ENCODE measurements at places on chromosomes 1 and 21.

GRCh38 chr1:17347769-17348592 is 24.0 kb upstream of the PADI6 start:
- DNase-seq, result no peak

DNA sequence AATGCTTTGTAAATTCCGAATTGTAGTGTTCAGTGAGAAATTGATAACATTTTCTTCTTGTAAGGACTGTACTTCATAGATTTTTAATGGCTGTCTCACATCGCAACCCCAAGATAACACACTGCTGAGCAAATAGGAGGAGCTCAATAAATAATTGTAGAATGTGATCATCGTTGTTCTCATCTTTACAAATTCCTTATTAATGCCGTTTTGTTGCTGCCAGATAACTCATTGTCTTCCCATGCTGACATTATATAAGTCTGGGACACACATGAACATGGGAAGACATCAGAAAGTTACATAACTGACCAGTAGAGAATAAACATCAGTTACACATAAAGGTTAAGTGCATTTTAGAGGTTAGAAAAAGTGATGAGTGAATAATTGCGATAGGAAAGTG is 46.4 kb upstream of the TSPAN2 start:
- no peak for DNase-seq

DNA sequence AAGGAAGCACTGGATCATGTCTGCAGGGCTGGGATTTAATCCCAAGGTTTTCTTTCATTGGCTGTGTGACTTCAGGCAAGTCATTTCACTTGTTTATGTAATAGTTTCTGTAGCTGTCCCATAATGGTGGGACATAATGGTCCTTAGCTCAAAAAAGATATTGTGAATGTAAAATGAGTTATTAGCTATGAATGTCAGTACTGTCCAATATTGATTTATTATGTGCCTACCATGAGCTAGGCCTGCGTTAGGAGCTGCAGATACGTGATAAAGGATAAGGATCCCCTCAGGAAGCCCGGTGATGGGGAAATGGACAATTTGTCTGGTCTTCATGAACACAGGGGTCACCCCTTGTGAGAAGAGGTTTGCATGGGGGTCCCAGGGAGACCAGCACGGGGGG is 95.8 kb downstream of the PLXNA2 start:
- DNase-seq, result no peak

GRCh38 chr1:67601539-67601938 is 83.5 kb upstream of the GADD45A start:
- DNase-seq, result no peak

DNA sequence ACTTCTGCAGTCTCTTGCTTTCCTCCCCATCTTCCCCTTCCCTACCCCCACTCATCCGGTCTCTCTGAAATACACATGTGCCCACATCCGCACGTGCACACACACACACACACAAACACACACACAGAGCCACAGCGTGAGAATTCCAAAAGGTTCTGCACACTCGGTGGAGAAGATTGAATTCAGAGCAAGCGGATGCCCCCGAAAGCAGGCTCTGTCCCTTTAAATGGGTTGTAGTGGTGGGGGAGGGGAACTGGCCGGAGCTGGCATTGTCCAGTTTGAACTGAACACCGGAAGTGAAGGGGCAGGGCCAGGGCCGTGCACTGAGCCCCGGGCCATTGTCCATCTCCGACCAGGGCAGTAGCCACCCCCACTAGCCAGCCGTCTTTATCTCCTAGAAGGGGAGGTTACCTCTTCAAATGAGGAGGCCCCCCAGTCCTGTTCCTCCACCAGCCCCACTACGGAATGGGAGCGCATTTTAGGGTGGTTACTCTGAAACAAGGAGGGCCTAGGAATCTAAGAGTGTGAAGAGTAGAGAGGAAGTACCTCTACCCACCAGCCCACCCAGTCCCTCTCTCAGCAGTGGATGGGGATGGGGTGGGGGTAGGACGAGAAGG is 1.3 kb upstream of the LIN28A start:
- no peak for DNase-seq

DNA sequence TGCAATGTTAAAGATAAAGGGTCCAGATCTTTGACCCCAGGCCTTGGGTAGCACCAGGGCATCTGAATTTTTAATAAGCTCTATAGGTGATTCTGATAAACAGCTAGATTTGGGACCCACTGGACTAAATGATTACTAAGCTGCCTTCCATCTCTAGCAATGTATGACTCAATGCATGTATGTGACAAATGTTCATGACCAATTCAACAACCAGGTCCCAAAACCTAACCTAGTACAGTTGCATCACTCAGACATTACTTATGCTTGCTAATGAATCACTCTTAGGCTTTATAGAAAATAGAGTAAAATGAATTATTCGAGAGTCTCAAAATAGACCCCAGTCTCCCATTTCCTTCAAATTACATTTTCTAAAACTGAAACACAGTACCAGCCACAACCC is 35.5 kb downstream of the RCAN1 start:
- DNase-seq, result no peak

DNA sequence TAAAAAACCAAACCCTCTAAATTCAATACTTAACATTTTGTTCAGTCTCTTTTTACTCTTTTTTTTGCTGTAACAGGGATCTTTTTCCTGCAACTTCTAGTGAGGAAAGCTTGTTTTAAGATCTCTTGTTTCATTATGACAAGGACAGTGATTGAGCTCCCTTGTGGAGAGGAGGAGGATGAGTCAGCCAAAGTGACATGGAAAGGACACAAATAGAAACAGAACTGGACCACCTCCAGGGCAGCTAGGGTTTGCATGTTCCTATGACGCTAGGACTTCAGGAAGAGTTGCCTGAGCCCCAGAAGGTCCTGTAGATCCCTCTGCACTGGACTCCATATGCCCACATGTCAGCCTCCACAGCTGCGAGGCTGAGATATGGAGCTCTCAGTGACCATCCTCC is 212.6 kb upstream of the FAM78B start:
- DNase-seq, result no peak

- no peak for DNase-seq
Observed at GRCh38 chr1:210299501-210299900, 29.2 kb upstream of the HHAT start.

- no peak for DNase-seq
Observed at GRCh38 chr1:42750041-42750440, 10.0 kb upstream of the CLDN19 start.

DNA sequence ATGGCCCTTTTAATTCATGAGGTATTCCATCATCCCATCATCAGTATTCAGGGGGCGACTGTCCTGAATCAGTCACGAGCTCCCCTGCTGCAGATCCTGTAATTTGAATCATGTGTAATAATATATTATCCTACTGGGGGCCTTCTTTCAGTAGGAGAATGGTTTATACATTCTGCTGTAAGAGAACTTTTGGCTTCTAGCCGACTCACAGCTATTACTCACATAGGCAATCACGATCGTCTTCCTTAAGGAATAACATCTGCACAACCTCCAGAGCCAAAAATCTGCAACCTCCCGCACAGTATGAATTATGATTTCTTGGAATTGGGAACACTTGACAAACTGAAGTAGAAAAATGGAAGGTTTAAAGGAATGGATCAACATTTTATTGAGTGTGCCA is 343.0 kb downstream of the USP25 start:
- peak; percentile 62 for DNase-seq

DNA sequence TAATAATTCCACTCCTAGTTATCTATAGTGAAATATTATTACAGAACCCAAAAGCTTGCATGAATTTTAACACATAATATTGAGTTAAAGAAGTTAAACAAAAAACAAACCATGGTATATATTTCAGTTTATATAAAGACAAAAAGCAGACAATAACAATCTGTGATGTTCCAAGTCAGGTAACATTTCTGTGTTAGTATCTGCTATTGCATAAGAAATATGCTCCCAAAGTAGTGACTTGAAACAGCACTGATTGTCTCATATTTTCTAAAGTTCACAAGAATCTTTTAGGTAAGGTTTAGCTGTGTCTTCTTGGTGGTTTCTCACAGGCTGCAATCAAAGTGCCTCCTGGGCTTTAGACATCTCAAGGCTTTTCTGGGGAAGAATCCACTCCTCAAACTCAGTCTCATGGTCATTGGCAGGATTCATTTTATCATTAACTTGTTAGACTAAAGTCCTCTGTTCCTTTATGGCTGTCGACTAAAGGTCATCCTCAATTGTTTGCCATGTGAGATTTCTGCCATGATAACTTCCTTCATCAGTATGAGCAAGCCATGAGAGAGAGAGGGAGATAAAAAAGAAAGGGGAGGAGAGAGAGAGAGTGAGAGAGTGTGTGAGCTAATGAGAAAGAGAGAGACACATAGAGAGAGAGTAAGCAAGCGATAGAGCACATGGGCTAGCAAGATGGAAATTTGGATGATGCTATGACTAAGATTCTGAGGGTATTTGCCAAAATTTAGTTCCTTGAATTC is 19.9 kb downstream of the GBP1 start:
- DNase-seq, result peak; percentile 72

DNA sequence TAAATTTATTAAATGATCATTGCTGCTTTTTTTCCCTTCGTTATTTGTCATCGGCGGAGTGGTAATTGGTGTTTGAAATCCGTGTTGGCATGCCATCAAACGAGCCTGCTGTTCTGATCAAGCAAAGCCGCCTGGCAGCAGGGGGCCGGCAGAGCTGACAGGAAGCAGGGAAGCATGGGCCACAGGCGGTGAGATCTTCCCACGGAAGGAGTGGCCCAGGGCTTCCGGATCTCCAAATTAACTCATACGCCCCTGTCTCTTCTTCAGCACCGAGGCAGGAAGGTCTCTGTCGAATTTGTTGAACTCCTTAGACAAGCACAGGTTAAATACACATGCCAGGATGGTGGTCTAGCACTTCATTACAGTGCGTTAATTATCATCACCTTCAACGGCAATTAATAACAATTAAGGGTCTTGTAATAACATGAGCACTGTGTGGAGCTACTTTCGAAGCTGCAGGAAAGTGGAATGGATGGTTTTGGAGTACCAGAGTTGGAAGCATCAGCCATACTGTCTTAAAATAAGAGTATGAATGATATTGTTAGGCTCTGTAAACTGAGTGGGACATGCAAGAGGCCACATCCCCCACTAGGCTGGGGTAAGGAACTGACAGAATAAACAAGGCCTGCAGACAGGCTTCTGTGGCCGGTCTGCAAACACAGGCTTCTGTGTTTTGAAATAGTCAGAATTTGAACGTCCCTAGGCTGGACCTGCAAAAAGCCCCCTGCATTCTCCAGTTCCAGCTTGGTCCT is 199.4 kb upstream of the DAB1 start:
- DNase-seq, result no peak

- no peak for DNase-seq
Observed at GRCh38 chr1:27132624-27133023, 22.3 kb downstream of the SLC9A1 start.

- no peak for DNase-seq
Observed at GRCh38 chr1:55311057-55311641, 96.0 kb upstream of the USP24 start.

GRCh38 chr1:59856725-59857338 is 42.1 kb downstream of the HOOK1 start:
- peak; percentile 48 for DNase-seq

GRCh38 chr1:1349256-1350012 is at the start of gene DVL1:
DVL1 (minus strand) TSS chr1:1349418; CDS start chr1:1349065, 353 bp downstream.
- DNase-seq, result peak; percentile 86

DNA sequence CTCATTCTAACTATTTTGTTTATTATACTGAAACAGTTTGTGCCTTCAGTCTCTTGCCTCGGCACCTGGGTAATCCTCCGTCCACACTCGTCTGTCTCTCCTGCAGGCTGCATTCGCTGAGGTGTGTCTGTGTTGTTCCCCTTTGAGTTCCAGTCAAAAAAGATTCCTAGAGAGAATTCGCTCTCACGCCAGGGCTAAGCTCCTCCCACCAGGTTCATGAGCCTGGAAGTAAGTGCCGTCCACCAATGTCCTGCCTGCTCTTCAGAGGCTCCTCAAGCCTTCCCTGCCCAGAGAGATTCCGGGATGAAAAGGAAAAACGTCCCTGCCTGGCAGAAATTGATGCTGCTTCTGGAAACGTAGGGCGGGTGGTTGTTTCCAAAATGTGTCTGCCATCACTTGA is 12.9 kb downstream of the KIAA2013 start:
- no peak for DNase-seq

- no peak for DNase-seq
Observed at GRCh38 chr1:1217621-1218523, 3.9 kb upstream of the TNFRSF4 start.

DNA sequence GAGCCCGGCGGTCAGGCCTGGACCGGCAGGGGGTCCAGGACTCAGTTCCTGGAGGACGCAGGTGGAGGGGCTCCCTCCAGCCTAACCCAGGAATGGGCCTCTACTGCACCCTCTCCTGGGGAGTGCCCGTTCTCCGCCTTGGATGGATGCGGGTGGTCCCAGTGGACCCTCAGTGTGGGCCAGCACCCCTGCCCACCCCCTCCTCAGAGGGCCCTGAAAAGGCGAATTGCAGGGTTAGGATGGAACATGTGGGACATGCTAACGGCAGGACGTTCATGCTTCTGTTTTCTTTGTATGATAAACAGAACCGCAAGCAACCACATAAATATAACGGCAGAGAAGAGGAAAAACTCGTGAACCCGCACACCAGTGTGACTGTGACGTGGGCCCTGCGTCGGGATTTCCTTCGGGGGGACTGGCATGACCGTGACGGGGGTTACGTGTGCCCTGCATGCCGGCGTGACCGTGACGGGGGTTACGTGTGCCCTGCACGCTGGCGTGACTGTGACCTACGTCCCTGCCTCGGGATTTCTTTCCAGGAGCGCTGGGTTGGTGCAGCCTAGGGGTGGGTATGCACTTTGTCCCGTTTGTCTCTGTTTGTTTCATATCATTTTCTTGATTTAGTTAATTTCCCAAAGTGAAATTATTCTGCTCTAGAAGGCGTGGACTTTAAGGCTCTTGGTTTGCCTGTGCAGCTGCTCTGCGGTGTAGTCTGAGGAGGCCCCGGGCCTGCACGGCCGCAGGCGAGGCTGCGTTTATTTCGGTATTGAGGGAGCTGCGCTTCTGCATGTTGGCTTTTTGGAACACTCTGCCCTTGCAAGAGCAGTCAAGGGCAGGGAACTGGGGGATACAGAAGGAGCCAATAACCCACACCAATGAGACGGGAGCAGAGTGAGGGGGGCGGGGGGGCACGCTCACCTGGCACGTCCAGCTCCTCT is 3.1 kb downstream of the FTCD start:
- DNase-seq, result no peak

GRCh38 chr1:205440476-205441317 is 15.1 kb downstream of the BLACAT1 start:
- DNase-seq, result peak; percentile 92

GRCh38 chr1:2132222-2133038 is 62.1 kb downstream of the FAAP20 start:
- peak; percentile 63 for DNase-seq

DNA sequence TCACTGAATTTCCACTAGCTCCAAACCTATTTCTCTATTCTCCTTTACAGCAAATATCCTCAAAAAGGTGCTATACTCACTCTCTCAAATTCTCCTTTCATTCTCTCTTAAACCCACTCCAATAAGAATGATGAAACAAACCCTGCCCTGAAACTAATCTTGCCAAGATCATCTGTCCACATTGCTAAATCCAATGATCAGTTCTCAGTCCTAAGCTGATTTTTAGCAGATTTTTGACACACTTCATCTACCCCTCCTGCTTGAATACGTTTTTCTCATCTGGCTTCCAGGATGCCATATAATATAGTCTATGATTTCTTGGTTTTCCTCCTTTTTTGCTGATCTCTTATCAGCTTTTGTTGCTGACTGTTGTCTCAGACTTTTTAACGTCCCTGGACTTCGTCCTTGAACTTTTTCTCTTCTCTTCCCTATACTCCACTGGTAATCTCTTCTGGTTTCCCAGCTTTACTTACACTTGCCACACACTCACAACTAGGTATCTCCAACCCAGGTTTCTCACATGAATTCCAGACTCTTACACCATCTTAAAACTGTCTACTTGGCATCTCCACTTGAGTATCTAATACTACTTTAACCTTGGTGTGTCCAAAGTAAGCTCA is 35.3 kb downstream of the RERE start:
- peak; percentile 8 for DNase-seq

- DNase-seq, result no peak
Observed at GRCh38 chr1:58861506-58861905, 77.7 kb upstream of the JUN start.
